ENCODE measurements at places on chromosomes 5 and 9.

DNA sequence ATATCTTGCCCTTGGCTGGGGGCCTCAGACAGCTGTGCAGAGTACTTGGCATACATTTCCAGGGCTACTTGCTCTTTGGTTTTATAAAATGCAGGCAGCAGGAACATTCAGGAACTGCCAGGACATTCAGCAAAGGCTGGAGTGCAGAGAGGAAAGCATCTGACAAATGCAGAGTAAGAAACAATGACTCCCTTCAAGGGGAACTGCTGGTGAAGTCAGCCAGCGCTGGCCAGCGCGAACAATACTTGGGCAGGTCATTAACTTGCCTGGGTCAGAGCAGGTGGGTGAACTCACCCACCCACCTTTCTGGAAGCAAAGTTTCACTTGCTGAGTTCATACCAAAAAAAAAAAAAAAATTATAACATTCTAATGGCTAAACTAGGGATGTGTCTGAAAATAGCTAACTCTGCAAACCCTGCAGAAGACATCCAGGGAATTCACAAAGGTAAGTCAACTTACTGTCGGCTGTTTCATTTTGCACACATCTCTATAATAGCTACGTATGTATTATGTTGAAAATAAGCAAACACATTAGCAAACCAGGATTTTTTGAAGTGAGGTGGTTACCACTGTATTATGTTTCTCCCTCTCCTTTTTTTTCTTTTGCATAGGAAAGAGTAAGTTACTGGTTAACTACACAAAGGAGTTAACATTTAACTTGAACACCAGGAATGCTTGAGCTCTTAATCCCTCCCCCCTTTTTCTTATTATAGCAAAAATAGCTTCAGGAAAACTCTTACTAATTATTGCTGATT lies 152.2 kb downstream of the GLIS3 start:
- no peak for DNase-seq

GRCh38 chr9:4576448-4576847 lies 85.6 kb upstream of the PLPP6 start:
- no peak for DNase-seq

- DNase-seq, result no peak
Measured at GRCh38 chr9:133770076-133770777, 32.1 kb upstream of the SARDH start.

GRCh38 chr5:180868960-180869359 lies 7.9 kb upstream of the ZFP62 start:
- DNase-seq, result peak; percentile 29

DNA sequence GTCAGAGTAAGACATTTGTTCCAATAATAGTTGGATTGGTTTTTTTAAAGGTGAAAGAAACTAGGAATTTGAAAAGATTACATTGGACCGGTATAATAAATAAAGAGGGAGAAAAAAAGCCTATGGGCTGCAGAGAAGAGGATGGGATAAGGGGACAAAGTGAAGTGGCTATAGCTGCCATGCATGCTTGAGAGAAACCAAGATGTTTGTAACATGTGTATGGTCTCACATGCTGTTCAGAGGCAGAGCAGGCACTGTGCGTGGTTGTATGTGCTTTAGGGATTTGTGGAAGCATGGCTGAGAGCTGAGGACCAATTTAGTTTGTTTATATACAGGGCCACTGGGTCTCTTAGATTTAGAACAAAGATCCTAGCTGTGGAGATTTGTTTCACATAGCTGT lies 32.7 kb downstream of the LNPEP start:
- DNase-seq, result no peak

- no peak for DNase-seq
Measured at GRCh38 chr5:1881731-1882336, 891 bp downstream of the IRX4 start.

DNA sequence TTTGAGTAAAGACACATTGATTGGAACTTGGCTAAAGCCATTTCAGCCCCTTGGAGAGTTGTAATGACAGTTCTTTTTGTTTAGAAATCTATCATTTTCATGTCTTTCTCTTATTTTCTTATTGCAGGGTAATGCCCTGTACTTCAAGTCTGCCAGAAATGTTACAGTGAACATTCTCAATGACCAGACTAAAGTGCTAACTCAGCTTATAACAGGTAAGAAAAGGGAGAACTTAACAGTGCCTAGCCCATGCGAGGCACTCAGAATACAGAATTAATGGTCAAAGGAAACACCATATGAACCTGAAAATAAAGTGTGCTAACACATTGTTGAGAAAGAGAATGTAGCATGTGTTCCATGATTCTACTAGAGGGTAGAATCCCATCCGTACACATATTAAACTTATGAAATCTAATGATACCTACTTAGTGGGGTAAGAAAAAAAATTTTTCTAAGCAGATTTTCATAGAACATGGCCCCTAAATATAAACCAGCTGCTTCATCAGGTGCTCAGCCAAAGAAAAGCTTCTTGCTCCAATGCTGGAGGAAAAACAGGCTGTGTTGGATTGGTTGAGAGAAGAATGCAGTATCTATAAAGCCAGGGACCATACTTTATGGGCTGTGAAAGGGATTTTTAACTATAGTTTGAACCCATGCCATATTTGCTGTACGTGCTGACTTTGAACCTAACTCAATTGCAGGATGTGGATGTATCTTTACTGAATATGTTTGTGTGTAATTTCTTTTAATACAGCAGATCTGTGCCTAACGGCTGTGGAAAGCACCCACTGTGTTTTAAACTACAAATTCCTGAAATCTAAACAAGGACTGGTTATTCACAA lies 260.8 kb upstream of the PPP1R2B start:
- DNase-seq, result no peak

Data from stimulated activated CD8-positive, alpha-beta memory T cell treated with anti-CD3 and anti-CD28 coated beads, Interleukin-2, amount 100 ng/mL, for 1 hour (primary cell).